Motor neuron (in vitro differentiated cells): ENCODE measurements at places on chromosomes 7 and 10. TPM values are rescaled to one million over a fixed set of nuclear protein-coding genes. Genes with fewer than 3 reads are reported as not detected.

WNT2 gene
- 0.63 TPM in 1 of 2 replicates, not detected in the other for total RNA-seq

MAGI2 gene
- 29.3 and 32.1 TPM in 2 replicates for total RNA-seq

MRC1 gene
- not detected in 2 replicates for total RNA-seq

PDSS1 gene
- total RNA-seq = 21.0 and 21.2 TPM in 2 replicates

APBB1IP gene
- total RNA-seq = not detected in 2 replicates

ITGA8 gene
- 19.0 and 20.7 TPM in 2 replicates for total RNA-seq

HNRNPH3 gene
- total RNA-seq = 130 and 143 TPM in 2 replicates

GPRIN2 gene
- 1.2 and 1.9 TPM in 2 replicates for total RNA-seq

CALML3 gene
- 0.15 and 0.45 TPM in 2 replicates for total RNA-seq

SEMA3E gene
- 10.8 and 11.0 TPM in 2 replicates for total RNA-seq

CTAGE4 gene
- 0.14 and 0.25 TPM in 2 replicates for total RNA-seq

PPP1R17 gene
- 17.6 and 20.8 TPM in 2 replicates for total RNA-seq

SPDYE2 gene
- 0.43 TPM in 1 of 2 replicates, not detected in the other for total RNA-seq

RNF32 gene
- total RNA-seq = 6.0 and 8.7 TPM in 2 replicates

ANAPC16 gene
- 46.2 and 48.3 TPM in 2 replicates for total RNA-seq

VENTX gene
- total RNA-seq = 0.13 and 0.18 TPM in 2 replicates

TFPI2 gene
- 0.56 and 0.60 TPM in 2 replicates for total RNA-seq

FAM237B gene
- 0.28 and 0.34 TPM in 2 replicates for total RNA-seq

POLR2J2 gene
- 0.92 and 1.4 TPM in 2 replicates for total RNA-seq

SLC29A4 gene
- 13.1 and 14.8 TPM in 2 replicates for total RNA-seq

ADCY1 gene
- 16.2 and 16.4 TPM in 2 replicates for total RNA-seq

IFIT1 gene
- total RNA-seq = 2.3 and 2.7 TPM in 2 replicates

TMEM254 gene
- total RNA-seq = 17.4 and 18.5 TPM in 2 replicates

AZGP1 gene
- total RNA-seq = 0.08 and 0.87 TPM in 2 replicates

AKR1C4 gene
- not detected in 2 replicates for total RNA-seq

LRRD1 gene
- 0.34 and 0.45 TPM in 2 replicates for total RNA-seq

SLC18A2 gene
- 0.14 and 0.19 TPM in 2 replicates for total RNA-seq

GPR37 gene
- total RNA-seq = 22.9 and 23.3 TPM in 2 replicates

RAB19 gene
- not detected in 2 replicates for total RNA-seq

ADRB1 gene
- 0.05 and 0.21 TPM in 2 replicates for total RNA-seq

CYP3A5 gene
- 8.1 and 10.4 TPM in 2 replicates for total RNA-seq
